ENCODE measurements at places on chromosomes 1 and 21.

DNA sequence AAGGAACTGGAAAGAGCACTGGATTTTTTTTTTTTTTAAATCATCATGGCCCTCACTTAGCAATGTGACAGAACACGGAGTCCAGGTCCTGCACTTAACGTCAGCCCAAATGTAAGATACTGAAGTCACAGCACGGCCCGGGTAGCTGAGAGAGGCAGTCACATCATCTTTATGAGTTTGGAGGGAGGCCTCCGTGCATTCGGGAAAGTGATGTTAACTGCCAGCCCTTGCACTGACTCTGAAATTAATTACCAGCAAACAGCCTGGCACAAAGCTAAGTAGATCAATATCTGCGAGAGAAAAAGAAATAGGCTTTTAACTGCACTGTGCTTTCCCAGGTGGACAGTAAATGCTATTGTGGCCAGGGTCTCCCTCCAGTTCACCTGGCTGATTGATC is 109.5 kb upstream of the ADAR start:
- DNase-seq: no peak

DNA sequence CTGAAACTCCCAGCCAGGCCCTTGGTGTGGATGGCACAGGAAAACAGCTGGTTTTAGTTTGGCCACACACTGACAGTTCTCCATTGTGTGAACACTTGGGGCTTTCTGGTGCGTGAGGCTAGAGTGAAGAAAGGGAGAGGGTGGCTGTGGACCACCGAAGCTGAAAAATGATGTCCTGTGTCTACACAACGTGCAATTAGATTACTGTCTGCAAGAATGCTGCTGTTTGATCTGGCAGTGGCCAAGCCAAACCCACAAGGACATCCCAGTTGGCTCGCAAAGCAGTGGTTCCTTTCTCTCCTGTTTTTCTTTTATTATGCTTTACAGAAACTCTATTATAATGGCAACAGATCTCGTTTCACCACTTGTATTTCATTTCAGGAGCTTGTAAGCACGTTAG is 58.9 kb downstream of the ERG start:
- DNase-seq: no peak

GRCh38 chr1:27301582-27302199 is 20.3 kb upstream of the TMEM222 start:
- no peak for DNase-seq

DNA sequence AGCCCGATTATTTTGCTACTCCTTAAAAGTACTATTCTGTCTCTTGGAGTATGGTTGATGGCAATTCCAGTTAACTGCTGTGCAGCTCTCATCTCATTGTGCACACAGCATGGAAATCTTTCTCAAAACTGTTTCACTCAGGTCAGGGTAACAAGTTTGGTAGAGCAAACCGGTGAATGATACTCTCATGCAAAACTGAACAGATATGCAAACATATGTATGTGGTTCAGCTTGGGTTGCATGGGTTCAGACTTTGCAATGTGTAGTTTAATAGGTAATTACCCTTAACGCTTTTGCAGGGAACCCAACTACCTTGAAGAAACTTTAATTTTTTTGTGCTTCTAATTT is 2.2 kb downstream of the GADD45A start:
- DNase-seq: no peak

DNA sequence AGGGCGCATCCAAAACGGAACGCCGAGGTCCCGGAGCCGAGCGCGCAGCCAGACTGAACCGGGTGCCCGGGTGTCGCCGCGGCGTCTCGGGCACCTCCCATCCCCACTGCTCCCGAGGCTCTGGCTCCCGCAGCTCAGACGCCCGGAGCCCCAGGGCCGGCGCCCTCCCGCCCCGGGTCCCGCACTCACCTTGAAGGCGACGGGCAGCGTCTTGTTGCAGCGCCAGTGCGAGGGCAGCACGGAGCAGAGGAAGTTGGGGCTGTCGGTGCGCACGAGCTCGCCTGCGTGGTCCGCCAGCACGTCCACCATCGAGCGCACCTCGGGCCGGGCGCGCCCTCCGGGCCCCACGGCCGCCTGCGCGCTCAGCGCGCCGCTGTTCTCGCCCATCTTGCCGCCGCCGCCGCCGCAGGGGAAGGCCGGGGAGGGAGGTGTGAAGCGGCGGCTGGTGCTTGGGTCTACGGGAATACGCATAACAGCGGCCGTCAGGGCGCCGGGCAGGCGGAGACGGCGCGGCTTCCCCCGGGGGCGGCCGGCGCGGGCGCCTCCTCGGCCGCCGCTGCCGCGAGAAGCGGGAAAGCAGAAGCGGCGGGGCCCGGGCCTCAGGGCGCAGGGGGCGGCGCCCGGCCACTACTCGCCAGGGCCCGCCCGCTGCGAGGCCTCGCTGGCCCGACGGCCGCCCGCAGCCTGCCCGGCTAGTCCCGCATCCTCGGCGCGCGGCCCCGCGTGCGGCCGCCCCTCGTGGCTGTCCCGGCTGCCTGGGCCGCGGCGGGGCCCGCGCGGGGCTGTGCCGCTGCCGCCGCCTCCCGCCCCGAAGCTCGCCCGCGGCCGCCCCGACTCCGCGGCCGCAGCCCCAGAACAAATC is 447 bp downstream of the RUNX3 start:
- peak; percentile 38 for DNase-seq

DNA sequence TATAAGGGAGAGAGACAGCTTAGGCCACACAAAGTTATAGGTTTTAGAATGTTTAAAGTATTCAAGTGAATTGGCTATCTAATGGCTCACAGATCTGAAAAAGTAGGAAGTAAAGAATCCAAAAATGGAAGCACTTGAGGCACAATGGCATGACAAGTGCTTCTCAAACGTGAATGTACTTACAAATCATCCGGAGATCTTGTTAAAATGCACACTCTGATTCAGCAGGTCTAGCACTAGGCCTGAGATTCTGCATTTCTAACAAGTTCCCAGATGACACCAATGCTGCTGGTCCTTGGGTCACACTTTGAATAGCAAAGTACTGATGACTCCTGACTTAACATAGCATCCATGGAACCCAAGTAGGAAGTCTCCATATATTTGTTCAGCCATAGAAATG is 20.9 kb upstream of the AGL start:
- no peak for DNase-seq

GRCh38 chr21:33211305-33211704 is 18.4 kb upstream of the IFNAR2 start:
- no peak for DNase-seq

- DNase-seq: no peak
These were observed 7.7 kb downstream of the TTLL10 start for GRCh38 chr1:1181129-1181937.

- no peak for DNase-seq
These were observed 95.5 kb downstream of the NGF start for GRCh38 chr1:115242543-115242942.

DNA sequence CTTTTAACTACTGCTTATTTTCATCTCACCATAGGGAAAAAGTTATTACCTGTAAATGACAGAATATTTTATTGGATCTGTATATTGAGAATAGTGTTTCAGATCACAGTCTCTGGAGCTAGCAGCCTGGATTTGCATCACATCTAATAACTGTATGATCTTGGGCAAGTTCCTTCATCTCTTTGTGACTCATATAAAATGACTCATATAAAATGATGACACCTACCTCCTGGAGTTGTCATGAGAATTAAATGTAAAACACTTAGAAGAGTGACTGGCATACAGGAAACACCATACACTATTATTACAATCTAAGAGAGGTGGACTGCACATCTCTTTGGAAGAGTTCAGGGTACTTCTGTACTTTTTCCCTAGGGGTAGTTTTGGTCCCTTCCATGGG is 421.3 kb downstream of the NEGR1 start:
- DNase-seq: no peak

DNA sequence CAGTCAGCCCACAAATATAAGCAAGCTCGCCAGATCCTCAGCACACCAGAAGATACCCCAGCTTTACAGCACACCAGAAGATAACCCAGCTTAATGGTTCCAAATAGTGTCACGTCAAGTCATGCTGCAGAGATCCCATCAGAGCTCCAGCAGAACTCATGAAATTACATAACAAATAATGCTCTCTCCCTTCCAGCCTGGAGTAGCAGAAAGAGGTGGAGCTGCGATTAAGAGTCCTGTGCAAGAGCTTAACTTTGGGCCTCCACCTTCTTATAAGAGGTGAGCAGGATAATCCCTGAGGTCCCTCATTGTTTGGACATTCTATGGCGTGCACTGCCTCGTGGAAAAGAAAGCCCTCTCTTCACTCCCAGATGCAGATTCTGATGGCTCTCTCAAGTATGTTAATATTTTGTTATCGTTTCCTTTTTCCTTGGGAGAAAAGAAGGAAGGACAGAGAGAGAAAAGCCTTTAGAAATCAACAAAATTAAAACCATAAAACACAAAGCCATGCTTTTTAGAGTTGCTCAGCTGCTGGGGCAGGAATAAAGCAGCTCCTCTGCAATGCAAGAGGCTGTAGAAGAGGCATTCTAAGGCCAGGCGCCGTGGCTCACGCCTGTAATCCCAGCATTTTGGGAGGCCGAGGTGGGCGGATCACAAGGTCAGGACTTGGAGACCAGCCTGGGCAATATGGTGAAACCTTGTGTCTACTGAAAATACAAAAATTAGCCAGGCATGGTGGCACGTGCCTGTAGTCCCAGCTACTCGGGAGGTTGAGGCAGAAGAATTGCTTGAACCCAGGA is 59.1 kb downstream of the GLUL start:
- no peak for DNase-seq

GRCh38 chr1:187157552-187157951 is 328.8 kb downstream of the PLA2G4A start:
- no peak for DNase-seq

GRCh38 chr1:207822602-207823451 is 71.0 kb downstream of the CD46 start:
- no peak for DNase-seq

- no peak for DNase-seq
These were observed 30.0 kb upstream of the FGGY start for GRCh38 chr1:59266927-59267293.

GRCh38 chr1:41773144-41773591 is 145.6 kb downstream of the HIVEP3 start:
- DNase-seq: no peak

- DNase-seq: no peak
These were observed 58.6 kb downstream of the MDM4 start for GRCh38 chr1:204574865-204575163.
